ENCODE measurements at places on chromosomes 16 and 17.

DNA sequence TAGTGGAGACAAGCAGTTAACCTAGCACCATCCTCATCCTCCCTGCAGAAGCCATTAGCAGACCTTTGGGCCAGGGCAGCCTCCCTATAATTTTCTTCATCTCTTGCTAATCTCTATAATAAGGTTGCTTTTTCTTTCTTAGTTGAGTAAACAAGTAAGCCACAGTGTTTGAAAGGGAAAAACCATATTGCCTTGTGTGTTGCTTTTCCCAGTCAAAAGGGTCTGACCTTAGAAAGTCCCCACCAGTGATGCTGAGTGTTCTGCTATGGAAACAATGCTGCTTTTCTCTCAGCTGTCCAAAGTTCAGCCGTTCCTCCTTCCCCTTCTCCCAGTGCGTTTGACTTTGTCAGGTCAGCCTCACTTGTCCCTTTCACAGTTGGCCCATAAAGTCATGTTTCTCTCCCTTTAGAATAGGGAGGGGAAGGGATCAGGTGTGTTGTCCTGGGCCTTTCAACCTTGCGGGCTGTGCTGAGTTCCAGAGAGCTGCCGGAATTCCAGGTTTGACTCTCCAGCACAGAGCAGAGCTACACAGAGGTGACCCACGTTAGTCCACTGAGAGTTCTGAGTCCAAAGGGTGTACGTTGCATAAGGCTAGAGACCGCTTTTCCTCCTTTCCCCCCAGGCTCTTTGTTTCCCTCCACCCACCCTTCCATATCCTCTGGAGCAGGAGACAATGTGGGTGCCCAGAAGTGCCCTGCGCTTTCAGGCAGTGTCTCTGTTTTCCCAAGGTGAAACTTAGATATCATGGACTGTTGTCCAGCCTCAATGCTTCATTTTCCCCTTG is 15.9 kb upstream of the CLEC18C start:
- DNase-seq = no peak

GRCh38 chr16:57704905-57705852 is 10.6 kb downstream of the DRC7 start:
- DNase-seq = no peak

DNA sequence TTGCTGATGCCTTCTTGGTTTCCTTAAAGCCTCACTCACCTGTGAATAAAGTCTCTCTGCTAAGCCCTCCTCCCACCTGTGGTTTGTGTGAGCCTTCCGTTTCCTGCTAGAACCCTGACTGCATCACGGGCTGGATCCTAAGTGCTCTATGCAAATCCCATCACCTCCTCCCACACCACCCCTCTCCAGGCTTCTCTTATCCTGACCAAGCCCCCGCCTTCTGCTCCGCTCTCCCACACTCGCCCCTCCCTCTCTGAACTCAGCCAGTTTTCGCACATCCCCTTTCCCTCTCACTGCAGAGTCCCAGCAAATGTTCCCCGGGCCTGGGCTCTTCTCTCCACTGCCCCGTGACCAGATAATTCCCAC is 51.8 kb downstream of the PIMREG start:
- no peak for DNase-seq

GRCh38 chr16:72963533-72964315 is 84.2 kb downstream of the ZFHX3 start:
- peak; percentile 31 for DNase-seq

GRCh38 chr17:82403662-82404660 is 14.2 kb upstream of the HEXD start:
- DNase-seq = no peak

- peak; percentile 99 for DNase-seq
Measured at GRCh38 chr17:8138672-8139371, 13.4 kb downstream of the PER1 start.

GRCh38 chr16:24516900-24517669 is 22.3 kb upstream of the RBBP6 start:
- DNase-seq = peak; percentile 86

- DNase-seq = no peak
Measured at GRCh38 chr17:76275382-76276068, 10.4 kb downstream of the UBALD2 start.

Data from ELR (cell line).